ENCODE measurements at places on chromosomes 1 and 21. TPM values are rescaled to one million over a fixed set of nuclear protein-coding genes. Genes with fewer than 3 reads are reported as not detected.

The ANGPTL3 gene
- not detected for total RNA-seq

The PLA2G5 gene
- total RNA-seq, result 0.92 TPM

The TACSTD2 gene
- 0.14 TPM for total RNA-seq

The UBE2J2 gene
- total RNA-seq, result 44.7 TPM

The CITED4 gene
- 2.1 TPM for total RNA-seq

The OR2T2 gene
- total RNA-seq, result not detected

The AMPD1 gene
- total RNA-seq, result not detected

The COL11A1 gene
- total RNA-seq, result 17.2 TPM

The MRPL20 gene
- 95.4 TPM for total RNA-seq

The SLC22A15 gene
- total RNA-seq, result 6.8 TPM

The S100A1 gene
- not detected for total RNA-seq

The ATP6V1G3 gene
- total RNA-seq, result not detected

The C8A gene
- not detected for total RNA-seq

The RGS13 gene
- 0.14 TPM for total RNA-seq

The SAMD13 gene
- total RNA-seq, result 0.18 TPM

The NAXE gene
- 70.2 TPM for total RNA-seq

The LINGO4 gene
- total RNA-seq, result not detected

The RGS4 gene
- 30.6 TPM for total RNA-seq

The CD1B gene
- total RNA-seq, result not detected

The CFAP141 gene
- not detected for total RNA-seq

The LORICRIN gene
- total RNA-seq, result not detected

The PRDX1 gene
- total RNA-seq, result 606 TPM

The SPAG17 gene
- under 0.01 TPM for total RNA-seq

The SPATA45 gene
- 0.28 TPM for total RNA-seq

The SLC9C2 gene
- total RNA-seq, result not detected

The LAPTM5 gene
- total RNA-seq, result 0.09 TPM

The C1orf115 gene
- 0.46 TPM for total RNA-seq
